Mammary epithelial cell (primary cell): ENCODE measurements at places on chromosomes 5 and 9. TPM values are rescaled to one million over a fixed set of nuclear protein-coding genes. Genes with fewer than 3 reads are reported as not detected.

Gene SLC25A2
- 0.28 and 0.45 TPM in 2 replicates for total RNA-seq

Gene MVB12B
- 5.1 and 6.6 TPM in 2 replicates for total RNA-seq

Gene MARCHF3
- total RNA-seq: 4.0 TPM

Gene C7
- total RNA-seq: not detected in 2 replicates

Gene NR2F1
- 3.3 TPM for total RNA-seq

Gene DOCK8
- 3.1 and 4.0 TPM in 2 replicates for total RNA-seq

Gene FOXD4L3
- total RNA-seq: 0.33 TPM
